NCI-H526 treated with DMSO at 0.1 percent for 48 hours (cell line): ENCODE measurements at places on chromosomes 12 and 14.

DNA sequence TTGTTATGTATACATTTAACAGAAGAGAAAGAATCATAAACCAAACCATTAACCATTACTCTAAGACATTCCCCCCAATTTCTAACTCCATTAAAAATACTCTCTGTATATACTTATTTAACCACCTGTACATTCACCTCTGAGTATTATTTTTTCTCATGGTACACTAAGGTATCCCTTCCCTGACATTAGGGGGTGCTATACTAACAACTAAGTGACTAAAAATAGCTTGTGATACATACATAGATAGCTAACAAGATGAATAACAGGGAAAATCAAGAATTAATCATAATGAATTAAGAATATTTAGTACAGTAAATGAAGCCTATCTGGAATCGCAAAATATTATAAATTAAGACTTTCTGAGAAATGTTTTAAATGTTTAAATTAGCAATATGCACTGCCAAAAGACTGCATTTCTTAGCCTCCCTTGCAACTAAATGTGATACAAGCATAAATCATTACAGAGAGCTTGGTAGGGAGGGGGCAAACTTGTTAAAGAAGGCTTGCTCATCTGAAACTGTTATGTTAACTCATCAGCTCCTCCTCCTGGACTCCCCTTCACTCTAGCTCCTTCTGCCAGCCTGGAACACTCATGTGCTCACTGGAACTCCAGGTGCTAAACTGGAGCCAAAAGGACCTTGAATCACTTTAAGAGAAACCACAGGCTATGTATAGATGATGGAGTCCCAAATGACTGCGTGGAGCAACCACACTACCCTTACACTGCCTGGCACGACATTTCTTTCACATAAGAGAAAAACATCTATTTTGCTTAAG is 14.9 kb downstream of the C2CD5 start:
- DNase-seq: peak; percentile 26

DNA sequence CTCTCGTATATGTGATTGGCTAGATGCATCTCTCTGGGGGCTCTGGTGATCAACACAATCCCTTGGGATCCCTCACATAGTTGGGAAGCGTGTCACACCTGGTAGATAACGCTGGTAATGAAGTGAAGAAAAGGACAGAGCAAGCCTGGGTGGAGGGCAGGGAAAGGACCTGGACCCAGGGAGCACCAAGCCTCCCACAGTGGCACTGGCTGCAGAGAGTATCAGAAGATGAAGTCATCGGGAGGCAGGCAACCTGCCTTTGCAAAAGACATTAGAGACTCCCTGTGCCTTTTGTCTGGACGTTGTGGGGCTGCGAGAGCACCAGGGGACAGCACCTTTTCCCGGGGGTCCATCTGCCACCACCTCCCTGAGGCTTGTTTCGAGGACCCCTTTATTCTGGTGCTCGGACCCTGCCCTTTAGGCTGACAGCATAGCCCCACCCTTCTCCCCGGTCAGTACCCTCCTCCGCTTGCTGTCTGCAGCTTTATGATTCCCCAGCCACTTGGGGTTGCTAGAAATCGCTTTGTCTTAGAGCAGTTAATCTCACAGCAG is 116.4 kb downstream of the EML1 start:
- DNase-seq: no peak

DNA sequence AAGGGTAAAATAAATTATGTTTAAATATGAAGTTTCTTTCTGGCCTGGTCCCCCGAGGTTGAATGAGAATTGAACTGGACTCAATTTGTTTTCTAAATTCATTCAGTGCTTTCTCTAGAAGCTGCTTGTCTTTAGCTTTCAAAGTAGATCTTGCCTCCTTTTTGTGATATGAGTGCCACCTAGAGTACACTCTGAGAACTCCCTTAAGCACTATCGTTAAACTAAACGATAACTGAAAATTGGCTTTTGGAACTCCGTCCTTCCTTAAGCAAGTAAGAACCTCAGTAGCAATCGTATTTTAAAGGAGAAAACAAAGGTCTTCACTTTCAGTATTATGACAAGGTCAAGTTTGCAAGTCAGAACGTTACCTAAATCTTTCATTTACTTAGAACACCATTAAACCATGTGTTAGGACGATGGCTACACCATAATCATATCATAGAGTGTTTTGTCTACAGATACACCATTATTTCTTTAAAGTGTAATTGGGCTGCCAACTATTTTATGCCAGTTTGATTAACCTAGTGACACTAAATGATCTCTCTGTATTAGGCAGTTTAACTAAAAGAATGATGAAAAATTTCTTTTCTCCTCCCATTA is 364.8 kb downstream of the SNAPC1 start:
- DNase-seq: peak; percentile 34

DNA sequence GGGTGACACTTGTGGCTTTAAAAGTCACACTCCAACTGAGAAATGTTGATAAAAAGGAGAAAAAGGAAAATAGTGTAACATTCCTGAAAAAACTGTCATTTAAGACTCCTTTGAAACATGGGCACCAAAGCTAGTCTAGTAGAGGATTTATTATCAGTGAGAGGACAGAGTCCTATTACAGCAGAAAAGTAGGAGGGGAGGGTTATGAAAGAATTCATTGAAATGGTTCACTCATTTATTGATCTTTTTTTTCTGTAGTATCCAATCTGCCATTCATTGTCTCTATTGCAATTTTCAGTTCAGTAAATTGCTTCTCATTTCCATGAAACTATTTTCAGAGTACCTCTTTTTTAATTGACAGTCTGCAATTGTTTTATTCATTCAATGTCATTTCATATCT is 25.4 kb downstream of the PPM1A start:
- DNase-seq: no peak

GRCh38 chr12:50992819-50993218 is 33.4 kb downstream of the SLC11A2 start:
- DNase-seq: no peak

DNA sequence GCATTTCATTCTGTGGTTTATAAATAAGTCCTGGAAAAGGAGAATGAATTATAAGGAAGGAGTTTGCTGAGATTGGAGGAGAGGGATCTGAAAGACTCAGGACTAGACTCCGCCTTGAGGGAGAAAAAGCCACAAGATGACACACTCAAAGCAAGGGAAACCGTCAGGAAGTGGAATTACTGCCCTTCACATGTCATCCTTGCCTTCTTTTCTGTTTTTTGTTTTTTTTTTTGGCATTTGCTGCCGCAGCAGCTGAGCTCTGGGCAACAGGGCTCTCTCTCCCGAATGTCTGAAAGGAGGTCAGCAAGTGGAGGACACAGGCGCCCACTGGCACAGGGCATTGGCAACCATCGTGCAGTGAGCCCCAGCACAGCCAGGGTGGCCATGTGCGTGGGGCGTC is 344.9 kb downstream of the DPF3 start:
- DNase-seq: no peak

- DNase-seq: peak; percentile 72
Observed at GRCh38 chr14:33529787-33530757, 420.8 kb downstream of the EGLN3 start.

- DNase-seq: no peak
Observed at GRCh38 chr14:59827401-59827800, 43.2 kb downstream of the RTN1 start.

DNA sequence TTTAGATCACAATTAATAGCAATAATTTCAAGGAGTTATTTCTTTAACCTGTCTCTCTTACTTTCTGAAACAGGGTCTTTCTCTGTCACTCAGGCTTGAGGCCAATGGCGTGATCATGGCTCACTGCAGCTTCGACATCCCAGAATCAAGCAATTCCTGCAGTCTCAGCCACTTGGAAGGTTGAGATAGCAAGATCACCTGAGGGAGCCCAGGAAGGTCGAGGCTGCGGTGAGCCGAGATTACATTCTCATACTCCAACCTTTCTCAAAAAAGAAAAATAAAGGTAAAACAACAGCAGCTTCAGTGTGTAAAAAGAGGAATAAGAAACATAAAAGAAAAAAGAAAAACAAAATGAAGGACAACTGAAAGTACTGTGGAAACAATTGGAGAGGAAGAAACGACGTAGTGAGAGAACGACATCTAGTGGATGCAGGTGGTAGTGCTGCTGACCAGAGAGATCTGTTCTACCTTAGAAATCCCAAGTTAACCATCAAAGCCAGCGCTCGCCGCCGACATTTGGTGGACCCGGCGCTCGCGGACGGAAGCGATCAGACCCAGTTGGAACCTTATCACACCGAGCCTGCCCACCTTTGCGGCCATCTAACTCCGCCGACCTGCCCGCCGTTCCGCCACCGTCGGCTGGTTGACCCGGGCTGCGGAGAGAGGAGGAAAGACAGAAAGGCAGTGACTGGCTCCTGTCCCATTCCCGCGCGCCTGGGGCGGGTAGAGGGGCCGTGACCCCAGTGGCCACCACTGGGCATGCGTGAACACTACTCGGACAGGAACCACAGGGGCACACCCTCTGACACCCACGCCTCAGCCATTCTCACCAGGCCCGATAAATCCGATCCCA is 196.1 kb downstream of the ALG10 start:
- DNase-seq: peak; percentile 63

DNA sequence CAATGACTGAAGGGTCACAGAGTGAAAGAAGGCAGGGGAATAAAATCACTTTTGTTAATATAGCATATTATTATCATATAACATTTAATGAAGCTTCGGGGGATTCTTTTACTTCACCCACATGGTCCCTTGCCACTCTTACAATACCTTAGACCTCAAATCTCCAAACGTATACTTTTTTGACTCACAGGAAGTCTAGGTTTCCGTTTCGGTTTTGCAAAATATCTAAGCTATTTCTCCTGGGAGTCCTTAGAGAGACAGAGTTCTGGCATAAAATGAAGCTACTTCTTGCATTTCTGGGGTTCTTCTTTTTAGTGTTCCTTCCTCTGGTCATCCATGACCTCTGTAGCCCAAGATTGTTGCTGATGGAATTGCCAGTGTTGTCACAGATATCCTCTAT is 590.5 kb upstream of the ATP2B1 start:
- DNase-seq: no peak

DNA sequence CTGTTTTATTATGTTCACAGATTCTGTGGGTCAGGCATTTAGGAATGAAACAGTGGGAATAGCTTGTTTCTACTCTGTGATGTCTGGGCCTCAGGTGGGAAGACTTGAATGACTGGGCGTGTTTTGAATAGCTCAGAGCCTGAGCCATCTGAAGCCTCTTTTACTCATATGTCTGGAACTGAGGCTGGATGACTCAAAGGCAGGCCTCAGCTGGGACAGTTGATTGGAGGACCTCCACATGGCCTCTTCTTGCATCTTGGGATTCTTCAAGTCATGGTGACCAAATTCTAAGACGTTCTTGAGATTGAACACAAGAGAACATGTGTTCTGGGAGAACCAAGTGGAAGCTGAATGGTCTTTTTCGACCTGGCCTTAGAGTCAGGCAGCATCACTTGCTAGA is 45.8 kb upstream of the TBX3 start:
- no peak for DNase-seq

DNA sequence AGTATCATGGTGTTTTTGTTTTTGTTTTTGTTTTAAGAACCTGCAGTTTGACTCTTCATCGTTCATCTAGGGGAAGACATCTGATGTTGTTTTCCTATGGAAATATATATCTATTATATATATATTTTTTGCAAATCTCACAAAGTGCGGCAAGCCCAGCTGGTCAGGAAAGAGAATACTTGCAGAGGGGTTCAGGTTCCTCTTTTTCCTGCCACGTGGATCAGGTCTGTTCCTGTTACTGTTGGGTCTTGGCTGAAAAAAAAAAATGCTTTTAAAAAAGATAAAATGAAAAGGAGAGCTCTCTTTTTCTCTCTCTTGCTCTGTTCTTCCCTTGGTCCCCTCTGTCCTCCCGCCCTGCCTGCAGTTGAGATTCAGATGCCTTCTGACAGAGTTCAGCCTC is 179.4 kb upstream of the BCL2L14 start:
- DNase-seq: no peak

GRCh38 chr12:88241862-88242570 is 99.9 kb downstream of the TMTC3 start:
- no peak for DNase-seq

GRCh38 chr14:66121859-66122258 is 364.3 kb upstream of the CCDC196 start:
- no peak for DNase-seq

GRCh38 chr12:18868717-18869116 is 130.8 kb downstream of the CAPZA3 start:
- DNase-seq: no peak

DNA sequence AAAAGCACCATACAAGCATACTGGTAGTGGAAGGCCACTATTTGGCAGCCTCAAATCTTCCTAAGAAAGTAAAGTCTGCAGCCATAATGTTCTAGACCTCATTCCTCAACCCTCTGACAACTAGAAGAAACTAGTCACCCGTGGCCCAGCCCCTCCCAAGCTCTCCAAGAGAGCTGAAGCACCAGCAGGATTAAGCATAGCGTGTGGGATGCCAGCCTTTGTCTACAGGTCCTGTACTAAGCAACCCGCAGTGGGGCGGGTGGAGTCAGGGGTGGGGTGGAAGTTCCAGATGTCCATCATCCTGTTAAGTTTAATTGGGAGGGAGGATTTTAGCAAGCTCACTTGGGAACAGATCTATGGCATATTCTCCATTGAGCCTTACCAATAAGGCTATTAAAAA is 14.2 kb downstream of the SLC11A2 start:
- DNase-seq: no peak

DNA sequence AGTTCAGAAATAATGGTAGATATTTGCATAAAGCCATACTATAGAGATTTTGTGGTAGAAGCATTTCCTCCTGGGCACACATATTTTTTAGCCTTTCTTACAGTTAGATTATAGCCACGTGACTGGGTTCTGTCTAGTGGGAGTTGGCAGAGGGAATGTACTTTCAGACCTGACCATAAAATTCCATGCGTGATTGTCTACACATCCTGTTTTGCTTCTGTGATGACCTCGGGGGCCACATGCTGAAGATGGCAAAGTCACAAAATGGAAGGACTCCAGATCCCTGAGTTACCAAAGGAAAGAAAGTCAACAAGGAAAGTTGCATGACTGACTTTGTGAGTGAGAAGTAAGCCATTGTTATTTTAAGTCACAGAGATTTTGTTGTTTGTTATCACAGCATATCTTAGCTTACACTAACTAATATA is 14.6 kb upstream of the MIA2 start:
- DNase-seq: no peak

- no peak for DNase-seq
Observed at GRCh38 chr14:54108481-54109471, 152.2 kb upstream of the BMP4 start.

DNA sequence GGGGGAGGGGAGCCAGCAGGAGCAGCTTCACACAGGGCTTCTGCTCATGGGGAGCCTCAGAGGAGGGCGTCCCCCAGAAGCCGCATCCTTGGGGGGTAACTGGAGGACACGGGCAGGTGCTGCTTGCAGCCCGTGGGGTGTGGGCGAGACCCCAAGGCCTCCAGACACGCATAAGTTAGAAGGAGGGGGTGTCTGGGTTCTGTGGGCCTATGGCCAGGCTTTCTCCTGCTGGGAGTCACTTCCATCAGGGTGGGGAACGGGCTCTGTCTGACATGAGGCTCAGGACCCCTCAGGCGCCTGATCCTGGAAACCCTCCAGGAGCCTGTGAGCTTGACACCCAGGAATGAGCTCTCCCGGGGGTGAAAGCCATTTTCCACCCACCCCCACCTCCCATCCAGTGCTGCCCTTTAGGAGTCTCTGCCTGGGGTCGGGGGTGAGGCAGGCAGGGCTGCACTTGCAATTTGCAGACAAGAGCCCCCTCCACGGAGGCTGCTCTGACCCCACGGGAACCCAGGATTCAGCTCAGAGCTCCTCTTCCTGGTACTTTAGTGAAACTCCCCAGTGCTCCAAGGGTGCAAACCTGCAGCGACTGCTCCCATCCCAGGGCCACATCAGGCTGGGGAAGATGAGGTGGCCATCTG is 325.7 kb downstream of the ADGRD1 start:
- no peak for DNase-seq
